ENCODE measurements at places on chromosomes 7 and 10.

GRCh38 chr10:62895063-62895462 is 78.9 kb upstream of the EGR2 start:
- no peak for DNase-seq

GRCh38 chr10:3901370-3901769 is 116.4 kb upstream of the KLF6 start:
- no peak for DNase-seq

GRCh38 chr10:26217396-26218086 is 967 bp downstream of the GAD2 start:
- no peak for DNase-seq

- DNase-seq, result no peak
Measured at GRCh38 chr7:885893-886625, 9.7 kb downstream of the GET4 start.

GRCh38 chr10:109773288-109774120 is 149.8 kb downstream of the XPNPEP1 start:
- no peak for DNase-seq

GRCh38 chr10:7133278-7133677 is 277.6 kb downstream of the SFMBT2 start:
- no peak for DNase-seq

DNA sequence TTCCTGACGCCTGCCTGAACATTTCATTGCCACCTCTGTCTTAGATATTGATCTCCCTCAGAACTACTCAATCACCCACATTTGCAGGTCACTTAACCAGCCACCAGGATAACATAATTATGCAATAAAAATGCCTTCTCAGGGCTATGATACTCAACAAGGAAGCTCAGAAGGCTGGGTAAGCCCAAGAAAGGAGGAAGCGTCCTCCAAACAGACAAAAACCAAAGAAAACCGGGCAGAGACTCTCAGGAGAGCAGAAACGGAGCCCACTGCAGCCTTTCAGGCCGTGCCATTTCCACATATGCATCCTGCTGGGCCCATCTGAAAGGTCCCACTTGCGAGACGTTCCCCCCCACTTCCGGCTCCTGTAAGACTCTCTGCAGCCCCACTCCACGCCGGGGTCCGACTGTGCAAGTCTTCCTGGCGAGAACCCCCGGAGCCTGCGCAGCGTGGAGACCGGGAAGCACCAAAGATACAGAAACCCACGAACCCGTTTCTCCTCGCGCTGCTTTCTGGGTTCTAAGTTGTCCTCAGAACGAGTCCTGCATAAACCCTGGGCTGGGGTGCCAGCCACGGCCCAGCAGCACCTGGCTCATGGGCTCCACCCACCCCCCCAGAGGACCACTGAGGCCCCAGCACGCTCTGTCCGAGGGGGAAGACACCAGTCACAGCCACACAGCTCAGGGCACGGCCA is 83.7 kb downstream of the DIP2C start:
- no peak for DNase-seq

DNA sequence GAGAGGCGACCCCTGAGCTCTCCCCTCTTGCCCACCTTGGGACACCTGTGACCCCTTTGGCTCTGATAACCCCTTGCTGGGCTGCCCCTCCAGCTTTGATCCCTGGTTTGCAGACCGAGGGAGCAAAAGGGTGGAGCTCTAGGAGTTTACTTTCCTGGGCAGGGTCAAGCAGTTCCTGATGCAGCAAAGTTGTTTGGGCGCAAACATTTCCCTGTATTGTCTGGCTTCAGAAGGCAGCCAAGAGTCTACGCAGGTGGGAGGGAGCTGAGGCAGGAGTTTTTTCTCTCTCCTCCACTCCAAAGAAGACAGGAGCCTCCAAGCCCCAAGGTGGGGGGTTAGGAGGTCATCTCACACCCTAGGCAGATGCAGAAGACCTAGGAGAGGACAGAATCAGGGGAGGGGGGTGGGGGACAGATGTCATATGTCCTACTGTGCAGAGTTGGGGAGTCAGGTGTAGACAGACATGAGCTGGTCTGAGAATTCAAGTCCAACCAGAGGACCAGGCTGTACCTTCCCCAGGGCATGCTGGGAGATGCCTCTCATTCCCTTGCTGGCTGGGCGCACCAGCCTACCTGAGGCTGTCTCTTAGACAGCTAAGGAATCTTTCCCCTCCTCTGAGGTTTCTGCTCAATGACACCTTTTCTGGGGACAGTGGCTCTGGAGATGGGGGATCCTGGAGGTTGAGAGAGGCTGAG is 20.5 kb downstream of the TMEM270 start:
- peak; percentile 61 for DNase-seq

GRCh38 chr7:159061209-159061608 is 83.5 kb downstream of the VIPR2 start:
- no peak for DNase-seq

DNA sequence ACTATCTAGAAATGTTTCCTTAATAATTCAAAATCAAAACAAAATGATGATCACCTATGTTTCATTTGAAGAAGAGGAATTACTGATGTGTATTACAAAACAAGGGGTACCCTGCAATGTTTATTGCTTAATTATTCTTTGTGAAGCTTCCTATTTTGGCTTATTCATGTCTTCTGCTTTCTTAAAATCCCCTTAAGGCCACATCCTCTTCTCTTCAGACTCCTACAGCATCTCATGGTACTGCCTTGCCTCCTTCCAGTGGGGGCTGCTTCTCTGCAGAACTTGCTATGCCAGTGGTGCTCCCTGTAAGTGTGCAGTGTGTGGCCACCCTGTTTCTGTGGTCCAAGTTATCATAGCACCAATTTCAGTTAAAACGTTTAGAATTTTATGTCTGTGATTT is 35.0 kb downstream of the CCDC146 start:
- no peak for DNase-seq

GRCh38 chr7:114941692-114942091 is 19.8 kb downstream of the MDFIC start:
- no peak for DNase-seq

- DNase-seq, result no peak
Measured at GRCh38 chr7:41912851-41913567, 210.1 kb upstream of the INHBA start.

DNA sequence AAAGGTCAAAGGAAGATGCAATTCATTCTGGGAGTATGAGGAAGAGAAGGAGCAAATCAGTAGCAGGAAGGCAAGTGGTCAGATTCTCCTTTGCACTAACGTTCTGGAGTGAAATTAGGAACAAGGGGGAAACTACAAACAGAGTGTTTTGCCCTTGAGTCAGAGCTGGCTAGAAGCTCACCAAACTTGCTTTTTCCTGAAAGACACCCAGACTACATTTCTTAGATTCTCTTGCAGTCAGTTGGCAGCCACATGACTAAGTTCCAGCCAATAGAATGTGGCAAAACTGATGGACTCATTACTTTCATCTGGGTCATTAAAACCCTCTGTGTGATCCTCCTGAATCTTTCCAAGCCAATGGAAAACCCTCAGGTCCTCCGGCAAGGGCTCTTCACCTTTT is 18.6 kb upstream of the DLX5 start:
- DNase-seq, result no peak

- DNase-seq, result peak; percentile 66
Measured at GRCh38 chr10:21078410-21079329, 181.6 kb upstream of the NEBL start.

DNA sequence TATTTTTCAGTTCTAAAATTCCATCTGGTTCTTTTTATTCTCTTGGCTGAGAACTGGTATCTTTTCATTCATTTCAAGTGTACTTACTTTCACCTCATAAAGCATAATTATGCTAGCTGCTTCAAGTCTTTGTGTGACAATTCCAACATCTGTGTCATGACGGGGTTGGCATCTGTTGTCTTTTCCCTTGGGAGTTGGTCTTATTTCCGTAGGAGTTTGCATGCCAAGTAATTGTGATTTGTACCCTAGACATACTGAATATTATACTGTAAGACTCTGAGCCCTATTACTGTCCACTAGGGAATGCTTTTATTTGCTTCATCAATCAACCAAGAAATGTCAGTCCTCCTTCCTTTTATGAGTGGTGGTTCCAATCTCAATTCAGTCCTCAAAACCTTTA is 24.6 kb upstream of the HUS1 start:
- DNase-seq, result no peak

DNA sequence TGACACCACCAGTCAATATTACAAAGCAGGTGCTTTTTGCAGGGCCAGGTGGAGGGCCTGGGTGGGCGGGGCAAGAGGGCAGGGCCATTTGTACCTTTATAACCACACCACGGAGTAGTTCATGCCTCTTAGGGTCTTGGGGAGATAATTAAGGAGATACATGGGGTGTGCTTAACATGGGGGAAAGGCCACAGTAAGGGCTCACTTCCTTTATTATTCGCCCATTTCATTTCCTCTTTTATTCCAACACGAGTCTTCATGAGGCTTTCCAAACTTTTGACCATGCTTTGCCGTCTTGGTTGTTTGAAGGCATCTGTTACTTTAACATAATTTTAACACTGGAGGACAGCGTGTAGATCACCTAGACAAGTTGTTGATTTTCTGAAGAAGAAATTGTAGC is 33.3 kb upstream of the LYZL2 start:
- no peak for DNase-seq

- no peak for DNase-seq
Measured at GRCh38 chr10:12400266-12400931, 51.1 kb downstream of the CAMK1D start.

- DNase-seq, result no peak
Measured at GRCh38 chr7:1926908-1927306, 256.8 kb downstream of the ELFN1 start.

- no peak for DNase-seq
Measured at GRCh38 chr10:72525689-72526088, 100.2 kb downstream of the MICU1 start.

GRCh38 chr10:46229144-46229563 is 57.6 kb upstream of the ANTXRL start:
- DNase-seq, result no peak

DNA sequence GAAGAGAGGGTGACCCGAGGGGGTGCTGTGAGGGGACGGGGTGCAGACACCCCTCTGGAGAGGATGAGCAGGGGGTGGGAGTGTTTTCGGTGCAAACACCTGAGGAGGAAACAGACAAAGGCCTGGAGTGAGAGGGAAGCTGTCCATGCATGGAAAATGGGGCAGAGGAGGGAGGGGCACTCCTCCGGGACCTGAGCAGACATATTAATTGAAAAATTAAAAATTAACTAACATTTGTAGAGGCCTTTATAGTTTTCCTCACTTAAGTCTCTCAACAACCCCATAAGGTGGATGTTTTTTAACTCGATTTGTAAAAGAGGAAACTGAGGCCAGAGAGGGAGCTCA is 1.2 kb downstream of the VPS37D start:
- DNase-seq, result no peak

GRCh38 chr10:93095225-93095624 is 21.5 kb downstream of the CYP26A1 start:
- DNase-seq, result no peak

DNA sequence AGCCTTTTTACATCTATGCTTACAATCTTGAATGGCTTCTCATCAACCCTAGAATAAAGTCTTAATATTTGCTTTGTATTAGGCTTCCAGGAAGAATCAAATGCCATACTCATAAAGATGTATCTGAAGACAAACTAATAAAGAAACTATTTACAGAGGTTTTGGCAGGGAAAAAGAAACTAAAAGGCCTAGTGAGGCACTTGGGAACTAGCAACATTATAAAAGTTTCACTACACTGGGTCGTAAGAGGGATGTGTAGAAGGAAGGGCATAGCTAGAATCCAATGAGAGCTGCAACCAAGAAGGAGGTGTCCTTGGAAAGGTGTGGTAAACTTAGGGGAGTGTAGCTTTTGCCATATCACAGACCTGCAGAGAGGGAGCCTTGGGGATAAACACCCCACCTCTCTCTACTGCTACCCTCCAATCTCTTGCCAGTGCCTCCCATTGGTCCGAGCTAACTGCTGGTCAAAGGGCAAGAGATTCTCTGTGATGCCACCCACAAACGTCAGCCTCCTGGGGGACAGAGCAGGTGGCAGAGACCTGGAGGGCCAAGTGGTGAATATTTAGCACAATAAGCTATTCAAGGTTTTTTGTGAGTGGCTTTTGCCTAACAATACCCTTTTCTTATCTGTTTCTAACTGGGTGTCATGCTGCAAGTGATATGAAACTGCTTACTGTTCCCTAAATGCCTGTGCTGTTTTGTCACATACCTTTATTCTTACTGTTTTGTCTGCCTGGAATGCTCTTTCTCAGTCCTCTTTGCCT is 60.7 kb downstream of the CPED1 start:
- DNase-seq, result no peak

GRCh38 chr7:24755541-24756407 is 1.5 kb downstream of the GSDME start:
- DNase-seq, result no peak

DNA sequence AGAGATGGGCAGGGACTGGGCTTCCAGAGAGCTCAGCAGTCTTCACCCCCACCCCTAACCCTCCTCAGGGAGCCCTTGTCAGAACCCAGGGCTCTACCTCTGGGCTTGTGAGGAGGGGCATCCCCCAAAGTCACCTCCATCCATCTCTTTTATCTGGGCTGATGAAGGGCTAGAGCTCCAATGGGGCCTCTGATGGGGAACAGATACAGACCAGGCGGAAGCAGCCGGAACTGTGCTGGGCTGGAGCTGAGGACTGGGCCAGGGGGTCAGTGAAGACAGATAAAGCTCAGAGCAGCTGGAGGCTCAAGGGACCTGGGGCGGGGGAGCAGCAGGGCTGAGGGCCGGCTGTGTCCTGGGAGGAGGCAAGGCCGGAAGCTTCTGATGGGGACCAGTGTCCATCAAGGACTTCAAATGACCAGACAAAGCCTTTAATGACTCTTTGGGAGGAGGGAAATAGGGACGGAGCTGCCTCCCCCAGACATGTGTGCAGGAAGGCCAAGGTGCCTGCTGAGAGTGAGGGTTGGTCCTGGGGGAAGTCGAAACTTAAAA is 10.2 kb downstream of the KAZALD1 start:
- DNase-seq, result no peak

DNA sequence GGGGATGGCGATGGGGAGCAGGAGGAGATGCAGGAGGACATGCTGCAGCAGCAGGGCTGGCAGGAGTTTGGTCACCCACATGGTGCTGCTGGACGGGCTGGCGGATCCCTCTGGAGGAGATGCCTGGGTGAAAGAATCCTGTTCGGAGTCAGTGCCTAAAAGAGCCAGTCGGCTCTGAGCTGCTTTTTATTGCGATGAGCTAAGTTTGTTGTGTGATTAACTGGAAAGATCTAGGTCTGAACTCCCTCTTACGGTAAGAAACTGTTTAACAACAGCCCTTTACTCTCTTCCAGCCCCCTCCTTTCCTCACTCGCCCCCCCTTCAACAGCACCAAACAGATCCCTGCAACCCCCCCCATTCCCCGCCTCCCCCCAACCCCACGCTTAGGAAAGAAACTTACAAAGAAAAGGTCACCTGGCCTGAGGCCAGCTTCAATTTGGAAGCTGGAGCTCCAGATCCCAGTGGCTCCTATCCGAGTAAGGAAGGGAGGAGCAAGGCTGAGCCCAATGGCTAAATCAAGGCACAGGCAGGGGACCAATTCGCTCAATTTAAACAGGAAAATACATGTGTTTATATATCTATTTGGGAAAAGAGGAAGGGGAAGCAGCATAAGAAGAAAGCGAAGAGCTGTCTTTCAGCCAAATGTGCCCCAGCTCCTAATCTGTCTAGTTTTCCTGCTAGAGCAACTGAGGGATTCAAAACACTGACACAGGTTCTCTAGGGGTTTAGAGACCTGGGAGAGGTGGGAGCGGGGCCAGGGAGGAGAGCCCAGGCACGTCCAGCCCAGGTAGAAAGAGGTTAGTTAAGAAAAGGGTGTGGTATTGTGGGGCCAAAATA is at the start of gene HGF:
HGF (minus strand) TSS at position 157 of the 837 bp plus-strand sequence; CDS start at position 81, 76 bp downstream.
- DNase-seq, result no peak

- no peak for DNase-seq
Measured at GRCh38 chr7:129898502-129899160, 54.1 kb downstream of the UBE2H start.

Data from ascending aorta (tissue), 2 donors.